Esophagus mucosa (tissue), 1 donor: ENCODE measurements at places on chromosomes 3 and 15. TPM values are rescaled to one million over a fixed set of nuclear protein-coding genes. Genes with fewer than 3 reads are reported as not detected.

The DISP2 gene
- 0.28 TPM for total RNA-seq

The IGSF11 gene
- total RNA-seq: 0.32 TPM

The FOXB1 gene
- not detected for total RNA-seq

The ATP6V1A gene
- total RNA-seq: 59.5 TPM

The SHC4 gene
- not detected for total RNA-seq

The CASR gene
- total RNA-seq: not detected

The SLC38A3 gene
- total RNA-seq: 0.60 TPM

The SCG5 gene
- total RNA-seq: 0.80 TPM

The HESX1 gene
- 0.80 TPM for total RNA-seq

GRCh38 chr15:77732514-77733335, 100.0 kb upstream of the LINGO1 start:
- no peak for ATAC-seq

GRCh38 chr3:24614359-24614758, 119.7 kb upstream of the THRB start:
- no peak for ATAC-seq

DNA sequence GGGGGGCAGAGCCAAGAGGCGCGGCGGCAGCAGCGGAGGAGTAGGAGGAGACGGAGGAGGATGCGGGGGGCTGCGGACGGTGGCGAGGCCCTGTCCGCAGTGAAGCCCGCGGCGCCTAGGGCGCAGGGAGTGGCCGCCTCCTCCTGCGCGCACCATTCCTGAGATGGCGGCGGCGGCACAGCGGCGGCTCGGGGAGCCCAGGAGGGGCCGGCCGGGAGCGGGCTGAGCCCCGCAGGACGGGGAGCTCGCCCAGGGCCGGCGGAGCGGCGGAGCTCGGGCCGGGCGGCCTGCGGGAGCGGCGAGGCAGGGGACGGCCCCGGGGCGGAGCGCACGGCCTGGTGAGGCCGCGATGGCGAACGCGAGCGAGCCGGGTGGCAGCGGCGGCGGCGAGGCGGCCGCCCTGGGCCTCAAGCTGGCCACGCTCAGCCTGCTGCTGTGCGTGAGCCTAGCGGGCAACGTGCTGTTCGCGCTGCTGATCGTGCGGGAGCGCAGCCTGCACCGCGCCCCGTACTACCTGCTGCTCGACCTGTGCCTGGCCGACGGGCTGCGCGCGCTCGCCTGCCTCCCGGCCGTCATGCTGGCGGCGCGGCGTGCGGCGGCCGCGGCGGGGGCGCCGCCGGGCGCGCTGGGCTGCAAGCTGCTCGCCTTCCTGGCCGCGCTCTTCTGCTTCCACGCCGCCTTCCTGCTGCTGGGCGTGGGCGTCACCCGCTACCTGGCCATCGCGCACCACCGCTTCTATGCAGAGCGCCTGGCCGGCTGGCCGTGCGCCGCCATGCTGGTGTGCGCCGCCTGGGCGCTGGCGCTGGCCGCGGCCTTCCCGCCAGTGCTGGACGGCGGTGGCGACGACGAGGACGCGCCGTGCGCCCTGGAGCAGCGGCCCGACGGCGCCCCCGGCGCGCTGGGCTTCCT, at the start of gene GPR27:
GPR27 (plus strand) TSS at position 155 of the 909 bp plus-strand sequence; CDS start at position 350, 195 bp downstream.
- peak; percentile 77 for ATAC-seq

- no peak for ATAC-seq
Measured at GRCh38 chr15:88574655-88575054, 28.2 kb upstream of the DET1 start.

GRCh38 chr15:99842071-99842470, 108.8 kb upstream of the LYSMD4 start:
- no peak for ATAC-seq

GRCh38 chr3:177930771-177931170, 605.5 kb upstream of the KCNMB2 start:
- peak; percentile 49 for ATAC-seq

GRCh38 chr15:73708691-73709090, 24.5 kb downstream of the CD276 start:
- ATAC-seq: no peak

GRCh38 chr3:16498130-16498890, 15.2 kb downstream of the RFTN1 start:
- no peak for ATAC-seq

DNA sequence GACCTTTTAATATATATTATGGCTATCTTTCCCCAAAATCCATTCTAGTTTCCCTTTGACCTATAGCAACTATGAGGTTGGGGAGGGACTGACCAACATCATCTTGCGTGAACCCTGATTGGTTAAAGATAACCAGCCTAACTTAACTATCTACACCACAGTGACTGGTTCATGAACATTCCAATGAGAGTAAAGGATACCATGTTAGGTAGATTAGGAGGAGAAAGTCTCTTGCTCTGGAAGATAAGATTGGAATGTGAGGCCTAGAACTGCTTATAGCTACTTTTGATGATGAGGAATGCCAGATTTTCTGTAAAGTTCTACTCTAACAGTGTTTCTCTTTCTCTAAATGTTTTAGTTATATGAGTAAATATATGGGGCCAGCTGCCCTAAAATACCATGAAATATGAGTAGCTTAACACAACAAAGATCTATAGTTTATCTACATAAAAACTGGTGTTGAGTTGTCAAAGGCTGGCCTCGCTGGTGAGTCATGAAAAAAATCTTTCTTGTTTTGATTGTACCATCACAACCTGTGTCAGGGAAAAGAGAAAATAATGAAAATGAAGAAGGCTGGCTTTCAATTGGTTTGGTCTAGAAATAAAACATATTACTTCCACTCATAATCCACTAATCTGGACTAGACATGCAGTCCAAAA, 481.4 kb downstream of the NSUN3 start:
- no peak for ATAC-seq

- no peak for ATAC-seq
Measured at GRCh38 chr3:53579636-53580035, 85.2 kb downstream of the CACNA1D start.
